Stimulated activated CD4-positive, alpha-beta T cell treated with anti-CD3 and anti-CD28 coated beads, Interleukin-15, amount 100 ng/mL, for 1 hour (primary cell): ENCODE measurements at places on chromosomes 6 and 20.

GRCh38 chr6:134888316-134888715 is 61.6 kb downstream of the ALDH8A1 start:
- DNase-seq, result no peak

- DNase-seq, result no peak
Observed at GRCh38 chr6:154638369-154638768, 94.8 kb upstream of the SCAF8 start.

DNA sequence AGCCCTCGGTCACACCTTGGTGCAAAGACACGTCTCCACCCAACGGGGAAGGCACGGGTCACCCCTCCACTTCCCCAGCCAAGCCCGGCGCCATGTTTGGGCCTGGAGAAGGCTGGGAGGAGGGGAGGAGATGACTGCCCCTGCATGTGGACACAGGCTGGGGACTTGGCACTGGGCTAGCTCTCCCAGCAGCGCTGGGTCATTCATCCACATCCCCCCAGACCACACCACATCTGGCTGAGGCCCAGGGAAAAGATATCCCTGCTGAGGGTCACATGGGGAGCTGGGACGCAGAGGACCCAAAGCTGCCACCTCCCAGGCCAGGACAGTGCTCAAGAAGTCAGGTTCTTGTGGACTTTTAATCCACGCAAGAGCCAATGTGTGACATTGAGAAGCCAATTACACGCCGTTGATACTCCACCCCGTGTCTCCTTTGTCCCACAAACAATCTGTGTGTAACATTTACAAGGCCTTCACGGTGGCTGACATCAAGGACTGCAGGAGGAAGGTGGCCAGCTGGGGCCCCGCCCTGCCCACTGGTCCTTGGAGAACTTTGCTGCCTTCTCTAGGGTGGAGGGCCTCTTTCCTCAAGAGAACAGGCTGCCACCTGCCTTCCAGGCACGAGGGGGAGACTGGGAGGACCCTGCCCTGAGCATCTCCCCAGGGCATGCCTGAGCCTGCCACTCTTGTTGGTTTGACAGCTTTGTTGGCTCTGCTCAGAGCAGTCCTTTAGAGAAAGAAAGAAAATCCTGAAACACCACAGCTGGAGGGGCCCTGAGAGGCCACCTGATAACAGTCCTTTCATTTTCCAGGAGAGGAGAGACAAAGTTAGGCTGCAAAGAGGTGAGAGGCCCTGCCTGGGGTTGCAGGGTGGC is 5.3 kb upstream of the IP6K3 start:
- DNase-seq, result no peak

GRCh38 chr20:13205848-13206434 is 15.1 kb upstream of the ISM1 start:
- DNase-seq, result no peak

DNA sequence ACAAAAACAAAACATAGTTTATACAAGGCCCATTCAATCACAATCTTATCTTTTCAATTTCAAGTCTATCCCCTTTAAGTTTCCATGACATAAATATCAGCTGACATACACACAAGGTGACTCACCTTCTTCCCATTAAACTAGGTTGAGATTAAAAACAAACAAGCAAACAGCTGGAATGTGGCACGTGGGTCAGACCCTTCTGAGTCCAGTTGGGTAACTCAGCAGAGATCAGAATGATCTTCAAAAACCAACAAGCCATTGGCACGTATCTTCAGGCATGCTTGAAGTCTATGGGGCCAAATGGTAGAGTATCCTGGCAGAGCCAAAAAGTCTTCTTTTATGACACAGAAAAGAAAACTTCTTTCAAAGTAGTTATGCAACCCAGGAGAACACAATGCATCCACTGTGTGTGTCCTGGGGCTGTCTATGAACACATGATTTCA is 603.5 kb upstream of the CITED2 start:
- DNase-seq, result no peak

- no peak for DNase-seq
Observed at GRCh38 chr6:9292975-9293374, 857.6 kb upstream of the SLC35B3 start.

DNA sequence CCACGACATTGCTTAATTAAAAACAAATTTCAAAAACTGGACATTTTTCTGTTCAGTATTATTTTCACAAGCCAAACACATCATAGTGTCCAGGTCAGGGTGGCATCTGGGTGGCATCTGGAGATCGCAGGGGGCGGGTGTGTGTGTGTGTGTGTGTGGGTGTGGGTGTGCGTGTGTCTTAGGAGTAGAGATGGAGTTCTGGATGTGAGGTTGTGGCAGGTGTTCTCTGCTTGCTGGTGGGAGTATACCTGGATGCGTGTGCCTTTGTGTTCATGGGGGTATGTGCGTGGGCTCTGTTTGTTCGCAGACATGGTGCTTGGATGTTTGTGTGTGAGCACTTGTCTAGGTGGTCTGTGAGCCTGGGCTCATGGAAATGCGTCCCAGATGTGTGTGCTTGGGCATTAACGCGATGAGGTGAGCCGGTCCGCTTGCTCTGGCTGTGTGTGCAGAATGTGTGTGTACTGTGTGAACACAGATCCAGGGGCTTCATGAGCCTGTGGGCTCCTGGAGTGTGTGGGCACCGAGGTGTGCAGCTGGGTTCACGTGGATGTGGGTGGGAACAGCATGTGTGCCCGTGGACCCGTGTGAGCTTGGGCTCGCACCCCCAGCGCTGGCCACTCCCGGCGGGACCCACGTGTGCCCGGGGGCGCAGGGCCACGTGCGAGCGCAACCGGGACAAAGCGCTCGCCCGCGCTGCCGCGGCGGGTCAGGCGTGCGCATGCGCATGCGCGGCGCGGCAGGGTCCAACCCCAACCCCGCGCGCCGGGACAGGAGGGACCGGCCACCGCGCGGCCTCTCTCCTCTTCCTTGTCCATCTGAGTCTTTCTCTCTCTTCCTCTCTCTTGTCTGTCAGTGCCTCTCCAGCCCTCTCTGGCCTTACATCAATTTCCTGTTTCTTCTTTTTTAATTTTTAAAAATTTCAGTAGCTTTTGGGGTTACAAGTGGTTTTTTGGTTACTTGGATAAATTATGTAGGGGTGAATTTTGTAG is 60.4 kb downstream of the SRC start:
- DNase-seq, result peak; percentile 35

DNA sequence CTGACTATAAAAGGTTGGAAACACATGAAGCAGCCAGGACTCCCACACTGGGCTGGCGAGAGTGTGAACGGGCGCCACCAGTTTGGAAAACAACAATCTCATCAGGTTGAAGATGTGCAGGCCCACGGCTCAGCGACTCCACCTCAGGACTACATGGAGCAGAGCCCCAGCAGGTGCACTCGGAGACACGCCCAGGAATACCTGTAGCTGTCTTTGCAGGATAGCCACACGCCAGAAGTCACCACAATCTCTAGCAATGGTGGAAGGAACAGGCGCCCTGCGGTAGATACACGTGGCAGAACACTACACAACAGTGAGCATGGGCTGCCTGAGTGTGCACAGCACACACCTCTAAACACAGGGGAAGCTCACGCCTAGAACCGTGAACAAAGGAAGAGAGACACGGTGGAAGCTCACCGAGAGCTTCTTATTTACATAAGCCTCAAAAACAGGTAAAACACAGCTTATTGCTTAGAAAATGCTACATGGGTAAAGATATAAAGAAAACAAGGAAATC is 28.7 kb upstream of the RPS6KA2 start:
- no peak for DNase-seq
